HCT116 (cell line): ENCODE measurements at places on chromosomes 13 and 19.

- no peak for DNase-seq
These were observed 153.0 kb downstream of the RAP2A start for GRCh38 chr13:97586941-97587340.

DNA sequence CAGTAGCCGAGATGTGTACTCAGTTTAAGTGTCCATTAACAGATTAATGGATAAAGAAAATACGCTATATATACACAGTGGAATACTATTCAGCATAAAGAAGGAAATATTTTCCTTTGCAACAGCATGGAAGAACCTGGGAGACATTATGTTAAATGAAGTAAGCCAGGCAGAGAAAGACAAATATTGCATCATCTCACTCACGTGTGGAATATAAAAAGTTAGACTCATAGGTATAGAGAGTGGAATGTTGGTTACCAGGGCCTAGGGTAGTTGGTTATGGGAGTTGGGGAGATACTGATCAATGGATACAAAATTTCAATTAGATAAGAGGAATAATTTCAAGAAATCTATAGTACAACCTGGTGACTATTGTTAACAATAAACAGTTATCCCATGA is 210.1 kb downstream of the MAB21L1 start:
- no peak for DNase-seq

GRCh38 chr19:33032218-33032781 is 32.4 kb downstream of the RHPN2 start:
- DNase-seq, result no peak

DNA sequence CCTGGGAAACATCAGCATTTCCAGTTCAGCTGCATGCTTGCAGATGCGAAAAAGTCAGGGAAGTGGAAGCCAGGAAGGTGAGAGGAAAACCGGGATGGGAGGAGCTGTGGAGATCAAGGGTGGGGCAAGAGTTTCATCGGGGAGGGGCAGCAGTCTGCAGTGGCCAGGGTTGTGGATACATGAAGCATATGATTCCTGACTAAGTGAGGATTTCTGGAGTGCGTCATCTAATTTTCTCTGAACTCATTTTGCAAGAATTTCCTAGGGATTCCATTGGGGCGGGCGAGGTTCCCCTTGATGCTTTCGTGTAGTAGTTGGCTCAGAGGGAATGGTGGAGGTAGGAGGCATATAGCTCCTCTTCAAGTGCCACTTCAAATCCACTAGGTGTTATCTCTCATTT is 344.1 kb upstream of the TMTC4 start:
- no peak for DNase-seq

DNA sequence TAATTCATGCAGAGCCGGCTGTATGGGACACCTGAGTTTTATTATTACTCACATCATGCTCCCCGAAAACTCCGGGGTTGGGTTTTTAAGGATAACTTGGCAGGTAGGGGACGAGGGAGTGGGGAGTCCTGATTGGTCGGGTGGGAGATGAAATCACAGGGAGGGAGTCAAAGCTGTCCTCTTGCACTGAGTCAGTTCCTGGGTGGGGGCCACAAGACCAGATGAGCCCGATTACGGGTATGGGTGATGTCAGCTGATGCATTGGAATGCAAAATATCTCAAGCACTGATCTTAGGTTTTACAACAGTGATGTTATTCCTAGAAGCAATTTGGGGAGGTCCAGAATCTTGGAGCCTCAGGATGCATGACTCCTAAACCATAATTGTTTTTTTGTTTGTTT is 18.6 kb upstream of the COG3 start:
- DNase-seq, result no peak

GRCh38 chr13:50319635-50320255 is 304.5 kb downstream of the KCNRG start:
- no peak for DNase-seq

DNA sequence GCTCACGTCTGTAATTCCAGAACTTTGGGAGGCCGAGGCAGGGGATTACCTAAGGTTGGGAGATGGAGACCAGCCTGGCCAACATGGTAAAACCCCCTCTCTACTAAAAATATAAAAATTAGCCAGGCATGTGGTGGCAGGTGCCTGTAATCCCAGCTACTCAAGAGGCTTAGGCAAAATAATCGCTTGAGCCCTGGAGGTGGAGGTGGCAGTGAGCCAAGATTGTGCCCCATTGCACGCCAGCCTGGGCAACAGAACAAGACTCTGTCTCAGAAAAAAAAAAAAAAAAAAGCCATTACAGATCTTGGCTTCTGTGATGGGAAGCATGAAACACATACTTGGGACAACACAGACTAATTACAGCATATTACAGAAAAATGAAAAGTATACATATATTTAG is 1404.5 kb upstream of the SPRY2 start:
- no peak for DNase-seq

- DNase-seq, result no peak
These were observed 67.8 kb upstream of the CSNK1A1L start for GRCh38 chr13:37173214-37173613.

GRCh38 chr19:49356382-49356781 is 5.8 kb downstream of the TEAD2 start:
- no peak for DNase-seq

GRCh38 chr19:9381361-9381785 is 18.6 kb downstream of the ZNF177 start:
- no peak for DNase-seq

GRCh38 chr13:27168906-27169657 is 2.5 kb downstream of the USP12 start:
- DNase-seq, result no peak

DNA sequence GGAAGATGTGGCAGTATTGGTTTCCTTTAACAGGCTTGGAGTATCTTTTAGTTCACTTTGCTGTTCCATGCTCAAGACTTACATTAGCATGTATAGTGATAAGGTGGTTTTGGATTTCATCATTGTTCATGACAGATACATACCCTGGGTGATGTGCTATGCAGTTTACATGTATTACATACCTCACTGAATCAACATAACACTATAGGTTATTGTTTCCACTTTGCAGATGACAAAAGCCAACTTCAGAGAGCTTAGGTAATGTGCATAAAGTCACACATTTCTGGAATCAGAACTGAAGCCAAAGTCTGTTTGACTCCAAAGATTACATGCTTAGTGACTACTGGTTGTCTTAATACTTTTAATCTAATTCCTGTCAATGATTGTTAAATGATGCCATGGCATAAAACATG is 7.1 kb downstream of the COMMD6 start:
- DNase-seq, result no peak

- no peak for DNase-seq
These were observed 33.0 kb downstream of the OLFM2 start for GRCh38 chr19:9903336-9903735.

- no peak for DNase-seq
These were observed 123.5 kb upstream of the CACNA1A start for GRCh38 chr19:13629687-13630357.

- no peak for DNase-seq
These were observed 6.1 kb upstream of the PRKD2 start for GRCh38 chr19:46723023-46723461.

GRCh38 chr19:21472507-21472906 is 32.9 kb upstream of the ZNF429 start:
- DNase-seq, result no peak

DNA sequence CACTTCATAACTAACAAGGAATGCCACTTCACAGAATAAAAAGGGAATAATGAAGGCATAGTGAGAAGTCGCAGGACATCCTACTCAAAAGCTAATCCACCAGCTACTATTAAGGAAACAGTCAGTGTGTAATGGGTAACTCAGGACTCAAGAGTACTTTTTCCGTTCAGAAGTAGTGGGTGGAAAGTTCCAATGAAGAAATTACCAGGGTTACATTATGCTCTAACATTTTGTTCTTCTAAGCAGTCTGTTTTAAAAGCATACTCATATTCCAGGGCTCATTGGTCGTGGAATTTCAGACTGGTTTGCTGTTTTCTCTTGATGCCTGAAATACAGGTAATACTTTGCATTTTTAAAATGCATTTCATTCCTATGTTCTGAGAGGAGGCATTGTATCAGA is 222.4 kb upstream of the IRS2 start:
- no peak for DNase-seq

DNA sequence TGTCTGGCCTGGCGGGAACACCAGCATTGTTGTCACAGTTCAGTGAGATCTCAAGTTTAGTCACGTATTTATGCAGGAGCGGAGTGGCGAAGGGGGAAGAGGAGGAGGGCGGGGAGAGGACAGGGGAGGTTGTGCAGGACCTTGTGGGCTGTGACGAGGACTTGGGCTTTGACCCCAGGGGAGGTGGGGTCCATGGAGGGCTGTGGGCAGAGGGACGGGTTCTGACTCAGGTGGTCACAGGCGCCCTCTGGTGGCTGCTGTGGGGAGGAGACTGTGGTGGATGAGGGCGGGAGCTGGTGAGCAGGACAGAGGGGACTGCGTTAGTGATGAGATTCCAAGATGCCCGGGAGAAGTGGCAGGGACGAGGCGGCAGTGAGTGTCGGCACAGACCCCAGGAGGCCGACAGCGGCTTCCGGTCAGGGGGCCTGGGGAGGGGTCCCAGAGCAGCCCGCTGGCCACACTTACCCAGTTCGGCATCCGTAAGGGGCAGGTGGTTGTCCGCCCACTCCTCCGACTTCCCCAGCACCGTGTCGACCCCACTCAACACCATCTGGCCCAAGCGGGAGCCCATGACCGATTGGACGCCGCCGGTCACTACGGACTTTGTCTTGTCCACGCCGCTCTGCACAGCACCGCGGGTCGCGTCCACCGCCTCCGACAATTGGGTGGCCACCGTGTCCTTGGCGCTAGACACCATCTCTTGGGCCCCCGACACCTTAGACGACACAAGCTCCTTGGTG is 15.7 kb downstream of the PLIN3 start:
- DNase-seq, result no peak

GRCh38 chr13:94710881-94711560 is 1.3 kb downstream of the SOX21 start:
- DNase-seq, result no peak

DNA sequence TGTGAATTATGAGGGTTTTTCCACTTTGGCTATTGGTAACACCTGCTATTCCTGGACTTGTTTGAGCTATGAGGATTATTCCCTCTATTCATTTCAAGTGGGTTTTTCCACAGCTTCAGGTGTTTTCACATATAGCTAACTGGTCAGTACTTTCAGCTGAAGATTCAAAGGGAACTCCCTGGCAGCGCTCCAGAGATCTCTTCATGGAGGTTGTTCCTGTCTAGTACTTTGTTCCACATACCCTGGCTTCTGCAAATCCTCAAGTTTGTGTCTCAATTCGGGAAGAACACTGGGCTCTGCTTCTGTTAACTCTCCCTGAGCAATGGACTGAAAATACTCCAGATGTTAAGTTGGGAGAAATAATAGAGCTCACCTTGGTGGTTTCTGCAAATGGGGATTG is 5.6 kb upstream of the ZNF607 start:
- no peak for DNase-seq

DNA sequence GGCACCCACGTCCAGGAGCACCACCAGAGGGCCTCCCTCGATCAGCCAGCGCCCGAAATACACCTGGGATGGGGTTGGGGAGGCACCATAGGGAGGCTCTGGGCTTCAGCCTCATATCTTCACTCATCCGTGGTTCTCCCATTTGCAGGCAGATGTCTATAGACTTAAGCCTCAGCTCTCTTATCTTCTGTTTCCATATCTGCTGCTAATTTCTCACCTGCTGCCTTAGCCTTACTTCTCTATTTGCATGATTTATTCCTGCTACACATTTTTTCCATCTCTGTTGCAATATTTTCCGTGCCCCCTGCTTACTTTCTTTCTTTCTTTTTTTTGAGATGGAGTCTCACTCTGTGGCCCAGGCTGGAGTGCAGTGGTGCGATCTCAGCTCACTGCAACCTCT is 5.8 kb downstream of the GYS1 start:
- no peak for DNase-seq
